ENCODE measurements at places on chromosomes 4 and X.

DNA sequence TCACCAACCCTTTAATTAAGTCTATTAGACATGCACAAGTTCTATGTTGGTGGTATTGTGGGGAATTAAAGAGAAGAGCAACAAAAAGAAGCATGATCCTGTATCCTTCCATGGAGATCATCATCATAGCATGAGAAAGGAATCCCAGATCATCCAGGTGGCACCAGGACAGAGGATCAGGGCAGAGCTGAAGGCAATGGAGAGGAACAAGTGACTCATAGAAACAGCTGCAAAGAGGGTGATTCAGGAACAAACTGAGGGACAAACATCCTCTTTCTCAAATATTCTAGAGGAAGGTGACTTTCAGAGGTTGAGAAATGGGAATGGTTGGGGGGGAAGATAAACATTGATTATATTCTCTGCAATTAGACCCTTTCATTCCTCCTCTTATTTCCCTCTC, 105.5 kb upstream of the OTUD4 start:
- DNase-seq: no peak

- no peak for DNase-seq
These were observed 45.8 kb downstream of the MGARP start for GRCh38 chr4:139234253-139234652.

DNA sequence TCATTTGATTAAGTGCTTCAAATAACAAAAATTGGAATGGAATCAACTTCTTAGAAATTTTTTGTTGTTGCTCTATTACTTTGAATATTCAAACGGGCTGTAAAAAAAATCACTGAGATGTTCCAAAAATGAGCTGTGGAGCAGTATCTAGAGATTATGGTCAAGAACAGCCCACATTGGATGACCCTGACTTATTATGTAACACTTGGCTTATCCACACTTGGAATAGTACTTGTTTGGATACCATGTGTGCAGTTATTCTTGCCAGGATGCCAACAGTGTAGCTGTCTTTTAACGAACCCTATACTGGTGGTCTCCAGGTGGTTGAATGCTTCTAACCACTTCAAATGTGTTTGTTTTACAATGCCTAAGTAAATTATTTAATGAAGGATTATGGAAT, 64.9 kb upstream of the CAMK2D start:
- DNase-seq: no peak

DNA sequence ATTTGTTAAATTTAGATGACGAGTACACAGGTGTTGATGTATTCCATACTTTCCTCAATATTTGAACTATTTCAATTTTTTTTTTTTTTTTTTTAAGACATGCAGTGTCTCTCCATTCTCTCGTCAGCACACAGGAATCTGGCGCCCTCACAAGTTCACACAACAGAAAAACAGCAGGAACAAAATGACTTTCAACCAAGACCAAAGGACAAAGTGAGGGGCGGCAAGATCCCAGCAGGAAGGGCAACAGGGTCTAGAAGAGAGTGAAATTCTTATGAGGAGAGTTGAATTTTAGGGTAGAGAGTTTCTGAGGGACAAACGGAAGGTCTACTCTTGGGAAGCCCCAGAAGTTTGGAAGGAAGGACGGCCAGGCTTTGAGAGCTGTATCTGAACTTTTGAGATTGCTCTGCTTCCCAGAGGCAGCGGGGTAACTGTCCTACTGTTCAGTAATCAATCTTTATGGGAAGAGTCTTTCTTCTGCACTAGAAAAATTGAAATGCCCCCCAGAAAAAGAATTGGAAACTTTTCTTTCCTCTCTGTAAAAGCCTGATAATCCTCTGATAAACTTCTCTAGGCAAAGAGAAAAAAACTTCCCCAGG, 760.2 kb downstream of the RAB28 start:
- DNase-seq: no peak

Data from stimulated activated CD4-positive, alpha-beta T cell treated with anti-CD3 and anti-CD28 coated beads, Interleukin-12 subunit alpha, Interleukin-12 subunit beta, amount 100 ng/mL, for 24 hours (primary cell).